ENCODE measurements at places on chromosomes 12 and 14.
A peak's percentile ranks its signal among the peaks of the same experiment; 100 is the strongest.

GRCh38 chr12:71840231-71840847 is 780 bp downstream of the TBC1D15 start:
- no peak for DNase-seq

DNA sequence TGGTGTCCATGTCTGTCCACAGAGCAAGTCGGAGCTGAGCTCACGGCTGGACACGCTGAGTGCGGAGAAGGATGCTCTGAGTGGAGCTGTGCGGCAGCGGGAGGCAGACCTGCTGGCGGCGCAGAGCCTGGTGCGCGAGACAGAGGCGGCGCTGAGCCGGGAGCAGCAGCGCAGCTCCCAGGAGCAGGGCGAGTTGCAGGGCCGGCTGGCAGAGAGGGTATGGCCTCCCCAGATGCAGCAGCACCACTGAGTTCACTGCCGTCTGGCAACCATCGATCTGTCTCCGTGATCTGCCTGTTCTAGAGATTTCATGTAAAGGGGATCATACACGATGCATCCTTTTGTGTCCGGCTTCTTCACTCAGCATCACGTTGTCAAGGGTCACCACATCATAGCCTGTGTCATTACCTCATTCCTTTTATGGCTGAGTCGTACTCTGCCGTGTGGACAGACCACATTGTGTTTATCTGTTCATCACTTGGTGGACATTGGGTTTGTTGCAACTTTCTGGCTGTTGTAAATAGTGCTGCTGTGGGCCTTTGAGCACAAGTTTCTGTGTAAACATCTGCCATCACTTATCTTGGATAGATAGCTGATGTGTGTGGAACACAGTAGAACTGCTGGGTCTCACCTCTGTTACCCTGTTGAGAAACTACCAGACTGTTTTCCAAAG is 21.9 kb downstream of the HIP1R start:
- no peak for DNase-seq

- DNase-seq: no peak
Measured at GRCh38 chr12:95942101-95942523, 302 bp downstream of the CCDC38 start.

DNA sequence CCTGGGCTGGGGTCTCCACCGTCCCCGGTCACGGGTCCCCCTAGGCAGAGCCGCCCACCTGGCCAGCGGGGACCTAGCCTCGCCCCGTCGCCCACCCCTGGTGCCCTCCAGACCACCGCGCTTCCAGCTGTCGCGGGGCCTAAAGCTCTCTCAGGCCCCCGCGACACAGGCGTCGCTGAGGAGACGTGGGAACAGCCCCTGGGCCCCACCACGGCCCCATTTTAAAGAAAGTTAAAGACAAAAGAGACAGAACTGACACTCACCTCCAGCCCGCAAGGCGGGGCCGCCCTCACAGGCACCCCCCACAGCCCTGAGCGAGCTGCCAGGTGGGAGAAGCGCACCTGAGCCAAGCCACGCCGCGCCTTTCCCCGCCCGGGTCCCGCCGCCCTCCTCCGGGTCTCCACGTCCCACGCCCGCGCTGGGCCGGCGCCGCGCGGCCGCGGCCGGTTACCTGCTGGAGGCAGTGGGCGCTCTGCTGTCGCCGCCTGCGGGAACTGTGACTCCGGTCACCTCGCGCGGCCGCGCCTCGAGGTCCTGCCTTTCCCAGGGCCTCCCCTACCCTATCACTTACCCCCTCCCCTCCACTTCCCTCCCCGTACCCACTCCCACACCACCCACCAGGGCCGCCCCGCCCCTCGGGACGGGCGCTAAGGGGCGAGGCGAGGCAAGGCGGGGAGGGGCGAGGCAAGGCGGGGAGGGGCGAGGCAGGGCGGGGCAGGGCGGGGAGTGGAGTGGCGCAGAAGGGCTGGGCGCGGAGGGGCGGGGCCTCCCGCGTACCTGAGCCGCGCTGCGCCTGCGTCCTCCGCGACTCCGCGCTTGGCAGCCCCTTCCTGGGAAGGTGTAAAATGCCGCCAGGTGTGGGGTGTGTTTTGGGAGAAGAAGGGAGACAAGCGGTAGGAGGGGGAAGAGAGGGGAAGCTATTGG is 31.2 kb downstream of the TC2N start:
- DNase-seq: peak; percentile 44

- no peak for DNase-seq
Measured at GRCh38 chr12:53131844-53132243, 28.6 kb downstream of the SOAT2 start.

DNA sequence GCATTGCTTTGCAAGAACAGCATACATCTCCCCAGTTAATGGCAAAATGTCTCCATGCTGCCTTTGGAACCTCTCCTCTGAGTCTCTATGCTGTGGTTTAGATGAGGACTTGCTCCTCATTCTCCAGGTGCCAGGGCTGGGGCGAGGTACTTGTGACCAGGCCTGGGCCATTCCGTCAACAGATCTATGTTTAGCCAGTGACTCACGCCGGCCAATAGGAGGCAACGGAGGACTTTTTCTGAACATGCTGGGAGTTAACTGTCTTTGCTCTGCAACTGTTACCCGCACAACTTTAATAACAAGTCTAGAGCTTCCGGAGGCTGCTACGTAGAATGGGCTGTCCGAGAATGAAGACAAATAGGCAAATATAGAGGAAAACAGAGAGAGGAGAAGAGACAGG is 214.2 kb downstream of the GLT1D1 start:
- no peak for DNase-seq

GRCh38 chr14:76516884-76517283 is 140.9 kb downstream of the ESRRB start:
- DNase-seq: no peak

GRCh38 chr14:82549306-82549990 is 1015.8 kb upstream of the SEL1L start:
- DNase-seq: no peak

Data from stimulated activated CD8-positive, alpha-beta memory T cell treated with anti-CD3 and anti-CD28 coated beads, Interleukin-4, amount 100 ng/mL, for 1 hour (primary cell).